ENCODE measurements at places on chromosomes 7 and 10.

GRCh38 chr7:81031243-81031642 is 112.4 kb upstream of the SEMA3C start:
- no peak for DNase-seq

DNA sequence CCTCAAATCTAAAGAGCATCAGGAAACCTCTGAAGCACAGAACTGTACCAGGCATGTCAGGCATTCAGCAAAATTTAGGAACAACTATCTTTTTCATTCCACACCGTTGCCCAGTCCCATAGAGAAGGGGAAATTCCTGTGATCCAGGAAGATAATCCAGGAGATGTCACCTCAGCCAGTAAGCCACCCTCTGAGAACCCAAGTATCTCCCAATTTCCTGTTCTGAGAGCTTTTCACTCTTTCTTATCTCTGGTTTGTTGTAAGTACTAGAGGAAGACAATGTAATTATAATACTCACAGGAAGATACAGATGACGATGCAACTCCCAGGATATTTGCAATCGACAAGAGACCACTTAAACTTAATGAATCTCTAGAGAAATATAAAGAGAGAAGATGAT is 97.1 kb downstream of the TSPAN12 start:
- DNase-seq, result no peak

DNA sequence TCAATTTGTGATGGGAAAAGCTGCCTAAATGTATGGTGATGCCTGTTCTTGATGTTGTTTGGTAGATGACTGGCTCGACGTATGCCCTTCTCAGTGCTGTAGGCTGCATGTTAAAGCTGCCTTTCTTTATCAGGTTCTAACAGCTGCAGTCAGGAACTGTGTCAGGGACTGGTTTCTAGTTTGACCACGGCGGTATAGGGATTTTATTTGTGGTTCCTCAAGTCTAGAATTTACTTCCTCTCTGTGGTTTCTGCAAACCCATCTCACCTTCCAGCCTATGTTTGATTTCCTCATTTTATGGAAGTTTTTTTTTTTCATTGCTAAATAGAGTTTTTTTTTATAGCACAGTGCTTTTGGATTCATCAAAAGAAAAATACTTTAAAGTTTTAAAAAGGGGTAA is 26.5 kb downstream of the LMTK2 start:
- no peak for DNase-seq

- DNase-seq, result no peak
Measured at GRCh38 chr7:85322252-85322651, 135.4 kb upstream of the SEMA3D start.

GRCh38 chr7:79668292-79668691 is 214.8 kb upstream of the MAGI2 start:
- DNase-seq, result no peak

- no peak for DNase-seq
Measured at GRCh38 chr7:54189330-54189729, 352.8 kb upstream of the VSTM2A start.

- DNase-seq, result no peak
Measured at GRCh38 chr7:28782362-28782761, 175.8 kb downstream of the TRIL start.

DNA sequence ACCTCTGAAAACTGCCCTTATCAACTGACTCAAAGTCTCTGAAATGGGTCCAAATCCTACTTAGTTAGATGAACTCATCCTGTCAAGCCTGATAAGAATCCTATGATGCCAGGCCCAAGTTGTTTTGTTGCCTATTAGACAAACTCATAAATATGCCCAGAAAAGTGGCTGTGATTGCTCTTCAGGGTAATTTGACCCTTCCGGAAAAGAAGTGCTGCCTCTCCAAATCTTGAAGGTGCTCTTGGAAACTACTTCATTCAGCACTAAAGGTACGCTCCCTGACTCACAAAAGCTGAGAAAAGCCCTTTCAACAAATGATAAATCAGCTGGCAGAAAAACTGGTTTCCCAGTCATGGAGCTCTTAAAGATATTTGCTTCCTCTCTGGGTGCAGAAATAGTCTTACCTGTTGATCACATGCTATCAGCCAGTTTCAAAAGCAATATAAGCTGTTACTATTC is 6.7 kb downstream of the IFIT5 start:
- no peak for DNase-seq

GRCh38 chr10:69934768-69935167 is 117.9 kb upstream of the MACROH2A2 start:
- DNase-seq, result no peak

- DNase-seq, result no peak
Measured at GRCh38 chr7:47482013-47482875, 99.7 kb downstream of the TNS3 start.

DNA sequence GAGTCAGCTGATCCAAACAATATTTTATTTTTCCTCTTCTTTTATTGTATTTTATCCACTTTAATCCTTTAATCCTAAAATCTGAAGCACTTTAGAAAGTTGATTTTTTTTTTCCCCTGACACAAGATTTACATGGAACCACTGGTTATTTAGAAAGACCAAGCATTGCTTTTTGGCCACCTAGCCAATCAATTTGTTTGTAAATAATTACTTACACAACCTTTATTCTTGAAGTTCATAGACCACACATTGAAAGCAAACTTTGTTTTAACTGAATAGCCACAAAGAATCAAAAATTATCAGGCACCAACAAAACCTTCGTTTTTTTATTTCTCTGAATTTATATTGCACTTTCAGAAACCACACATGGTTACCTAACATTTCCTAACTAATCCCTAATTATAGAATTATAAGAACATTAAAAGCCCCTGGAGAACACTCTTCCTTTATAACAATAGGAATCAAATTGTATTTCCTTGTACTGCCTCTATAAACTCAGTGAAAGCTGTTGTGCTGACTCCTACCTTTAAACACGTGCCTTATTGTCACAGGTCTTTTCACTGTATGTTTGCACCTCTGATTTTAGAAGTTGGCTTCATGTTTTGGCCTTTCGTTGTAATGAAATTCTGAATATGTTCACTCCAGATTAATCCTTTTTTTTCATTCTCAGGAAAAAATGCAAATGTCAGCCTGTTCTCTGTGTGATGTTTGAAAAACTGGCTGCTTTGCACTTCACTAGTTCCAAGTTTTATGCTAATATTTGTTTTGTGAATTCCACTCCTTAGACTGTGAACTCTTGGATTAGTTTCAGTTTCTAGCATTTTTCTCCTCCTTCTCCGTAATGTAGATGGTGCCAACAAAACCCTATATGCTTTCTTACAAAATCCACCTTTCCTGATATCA is 1511.9 kb downstream of the REEP3 start:
- no peak for DNase-seq

DNA sequence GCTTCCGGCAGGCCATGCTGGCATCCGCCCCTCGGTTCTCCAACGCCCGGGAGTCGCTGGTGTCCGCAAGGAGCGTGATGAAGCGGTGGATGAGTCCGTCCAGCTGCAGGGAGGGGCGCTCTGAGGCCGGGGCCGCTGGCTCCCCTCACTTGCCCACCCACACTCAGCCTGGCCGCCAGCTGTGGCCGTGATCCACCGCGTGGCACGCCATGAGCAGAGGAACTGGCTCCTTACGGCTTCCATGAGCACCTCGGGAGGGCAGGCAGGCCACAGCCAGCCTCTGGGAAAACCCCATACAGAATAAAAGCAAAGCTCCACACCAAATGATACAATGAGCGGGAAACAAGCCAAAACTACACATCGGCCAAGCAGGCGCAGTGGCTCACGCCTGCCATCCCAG is 15.5 kb upstream of the MICALL2 start:
- DNase-seq, result no peak

DNA sequence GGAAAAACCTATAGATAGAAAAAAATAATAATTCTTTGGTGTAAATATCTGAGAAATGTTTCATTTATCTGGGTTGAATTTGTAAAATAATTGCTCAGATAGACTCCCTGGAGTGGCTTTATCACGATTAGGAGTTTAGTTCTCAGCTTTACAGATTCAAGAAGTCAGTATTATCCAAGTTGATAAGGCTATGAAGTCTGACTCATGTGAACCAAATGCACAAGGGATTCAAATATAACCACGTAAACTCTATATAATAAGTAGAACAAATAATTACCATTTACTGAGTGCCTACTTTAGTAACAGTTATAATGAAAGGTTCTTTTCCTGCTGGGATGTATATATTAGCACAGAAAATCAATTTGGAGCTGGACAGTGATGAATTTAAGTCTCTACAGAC is 290.4 kb downstream of the PRKG1 start:
- no peak for DNase-seq

- DNase-seq, result no peak
Measured at GRCh38 chr7:21948364-21948763, 2.7 kb upstream of the CDCA7L start.

DNA sequence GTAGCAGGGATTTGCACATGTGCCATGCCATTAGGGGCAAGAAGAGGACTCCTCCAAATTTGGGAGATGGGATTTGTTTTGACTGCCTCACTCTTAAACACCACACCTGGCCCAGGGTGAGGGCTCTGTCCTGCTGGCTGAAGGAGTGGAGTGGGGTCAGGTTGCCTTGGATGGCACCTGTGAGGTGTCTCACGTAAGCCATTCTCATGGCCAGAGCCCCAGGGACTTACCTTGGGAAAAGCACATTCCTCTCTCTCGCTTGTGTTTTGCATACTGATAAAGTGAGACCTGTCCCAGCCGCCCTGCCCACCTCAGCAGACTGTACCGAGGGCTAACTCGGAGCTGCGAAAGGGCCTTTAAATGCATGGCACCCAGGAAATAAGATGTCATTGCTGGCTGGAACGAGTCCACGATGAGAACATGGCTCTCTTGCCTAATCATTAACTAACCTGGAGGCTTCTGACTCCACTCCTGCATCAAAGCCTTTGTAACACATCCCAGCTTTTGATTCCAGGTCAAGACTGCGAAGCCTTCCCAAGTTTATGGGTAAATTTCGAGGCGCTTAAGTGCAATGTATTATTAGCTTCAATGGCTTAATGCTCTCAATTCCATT is 184.0 kb upstream of the RNF32 start:
- no peak for DNase-seq

DNA sequence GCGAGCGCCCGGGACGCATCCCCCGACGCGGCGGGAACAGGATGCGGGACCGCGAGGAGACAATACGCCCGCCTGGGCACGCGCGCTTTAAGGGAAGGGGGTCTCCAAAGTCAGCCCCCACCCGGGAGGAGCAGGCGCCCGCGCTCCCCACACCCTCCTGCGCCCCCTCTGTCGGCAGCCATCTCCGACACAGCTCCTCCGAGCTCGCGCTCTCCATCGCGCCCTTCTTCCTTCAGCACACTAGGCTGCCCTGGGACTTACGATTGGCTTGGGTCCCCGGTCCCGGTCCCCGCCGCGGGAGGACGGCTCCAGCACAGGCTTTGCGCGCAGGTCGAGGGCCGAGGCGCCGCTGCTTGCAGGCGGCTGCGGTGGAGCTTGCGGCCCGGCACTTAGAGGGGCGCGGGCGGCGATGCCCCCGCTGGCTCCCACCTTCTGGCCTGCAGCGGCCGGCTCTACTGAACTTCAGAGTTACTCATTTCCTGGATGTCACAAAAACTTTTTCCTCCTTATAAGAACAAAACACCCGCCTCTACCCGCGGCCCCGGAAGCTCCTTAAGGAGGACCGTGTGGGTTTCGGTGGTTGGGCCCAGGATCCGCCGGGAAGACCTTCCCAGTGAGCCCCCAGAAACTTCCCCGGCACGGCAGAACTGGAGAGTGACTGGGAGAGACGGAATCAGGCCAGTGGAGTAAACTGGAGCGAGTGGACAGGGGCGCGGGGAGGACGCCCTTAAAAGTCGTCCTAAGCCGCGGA is at the start of gene ITPRIP:
Gene ITPRIP (minus strand): TSS at position 481 of the 751 bp plus-strand sequence. CDS start 22,414 bp downstream, outside the sequence.
- peak; percentile 52 for DNase-seq

GRCh38 chr7:100568896-100569844 is 4.5 kb downstream of the SAP25 start:
- no peak for DNase-seq

- DNase-seq, result no peak
Measured at GRCh38 chr7:6482307-6482706, 34.6 kb upstream of the DAGLB start.

GRCh38 chr10:62850646-62851045 is 34.5 kb upstream of the EGR2 start:
- DNase-seq, result no peak

GRCh38 chr7:44346063-44346462 is 20.7 kb upstream of the CAMK2B start:
- DNase-seq, result no peak

DNA sequence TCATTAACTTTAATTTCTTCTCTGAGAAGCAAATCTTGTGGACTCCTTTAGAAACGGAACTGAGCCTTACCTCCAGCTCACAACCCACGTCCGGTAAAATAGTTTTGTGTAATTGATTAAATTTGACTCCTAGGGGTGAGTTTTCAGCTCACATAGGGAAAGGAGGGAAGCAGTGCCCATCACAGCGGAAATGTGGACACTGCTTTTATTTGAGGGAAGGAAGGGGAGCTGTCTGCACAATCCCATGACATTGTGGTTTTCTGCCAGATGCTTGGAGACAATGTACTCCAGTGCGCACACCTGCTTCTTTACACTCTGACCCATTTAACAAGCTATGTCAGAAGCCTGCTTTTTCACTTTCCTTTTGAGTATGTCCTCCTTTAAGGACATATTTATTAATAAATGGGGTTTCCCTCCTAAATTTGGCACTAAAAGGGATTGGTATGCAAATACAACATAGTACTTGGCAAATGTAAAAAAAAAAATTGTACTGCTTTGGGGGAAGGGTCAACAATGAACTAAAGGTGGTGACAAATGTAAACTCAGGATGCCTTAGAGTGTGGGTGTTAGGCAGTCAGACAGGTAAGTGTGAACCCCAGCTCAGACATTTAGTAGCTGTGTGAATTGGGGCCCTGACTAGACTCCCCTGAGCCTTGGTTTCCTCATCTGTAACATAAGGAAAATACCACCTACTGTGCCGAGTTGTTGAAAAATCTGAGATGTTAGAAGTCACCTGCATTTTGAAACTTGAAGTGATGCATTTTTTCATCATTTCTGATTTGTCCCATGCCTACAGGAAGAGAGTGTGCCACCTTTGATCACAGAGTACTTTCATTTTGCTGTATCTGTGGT is 90.2 kb upstream of the KLF6 start:
- DNase-seq, result no peak

All from GOT3 (cell line).